ENCODE measurements at places on chromosomes 16 and 17.

GRCh38 chr17:71052971-71053370 lies 883.6 kb downstream of the KCNJ2 start:
- no peak for DNase-seq

- no peak for DNase-seq
Measured at GRCh38 chr16:49531931-49532840, 158.6 kb downstream of the C16orf78 start.

GRCh38 chr17:66301367-66301863 lies 998 bp upstream of the PRKCA start:
- DNase-seq, result no peak

DNA sequence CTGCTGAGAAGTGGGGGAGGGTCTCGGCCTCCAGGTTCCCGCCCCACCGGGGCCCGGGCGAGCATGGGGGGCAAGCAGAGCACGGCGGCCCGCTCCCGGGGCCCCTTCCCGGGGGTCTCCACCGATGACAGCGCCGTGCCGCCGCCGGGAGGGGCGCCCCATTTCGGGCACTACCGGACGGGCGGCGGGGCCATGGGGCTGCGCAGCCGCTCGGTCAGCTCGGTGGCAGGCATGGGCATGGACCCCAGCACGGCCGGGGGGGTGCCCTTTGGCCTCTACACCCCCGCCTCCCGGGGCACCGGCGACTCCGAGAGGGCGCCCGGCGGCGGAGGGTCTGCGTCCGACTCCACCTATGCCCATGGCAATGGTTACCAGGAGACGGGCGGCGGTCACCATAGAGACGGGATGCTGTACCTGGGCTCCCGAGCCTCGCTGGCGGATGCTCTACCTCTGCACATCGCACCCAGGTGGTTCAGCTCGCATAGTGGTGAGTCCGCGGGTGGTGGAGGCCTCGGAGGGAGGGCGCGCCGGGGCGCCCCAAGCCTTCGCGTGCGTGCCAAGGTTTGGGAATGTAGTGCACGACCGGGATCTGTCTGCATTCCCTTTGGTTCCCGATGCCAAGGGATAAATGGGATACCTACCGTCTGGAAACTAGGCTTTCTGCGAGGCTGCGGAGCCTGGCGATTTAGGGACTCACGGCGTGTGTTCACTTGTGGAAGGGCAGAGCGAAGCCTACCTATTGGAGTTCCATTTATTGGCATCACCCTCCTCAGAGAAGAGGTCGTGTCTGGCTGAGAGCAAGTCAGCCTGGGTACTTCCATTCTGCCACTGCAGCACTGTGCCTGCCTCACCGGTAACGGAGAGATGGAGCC lies 1.0 kb downstream of the ZNRF1 start:
- peak; percentile 66 for DNase-seq

- no peak for DNase-seq
Measured at GRCh38 chr17:38904892-38905291, 20.5 kb upstream of the LASP1NB start.

DNA sequence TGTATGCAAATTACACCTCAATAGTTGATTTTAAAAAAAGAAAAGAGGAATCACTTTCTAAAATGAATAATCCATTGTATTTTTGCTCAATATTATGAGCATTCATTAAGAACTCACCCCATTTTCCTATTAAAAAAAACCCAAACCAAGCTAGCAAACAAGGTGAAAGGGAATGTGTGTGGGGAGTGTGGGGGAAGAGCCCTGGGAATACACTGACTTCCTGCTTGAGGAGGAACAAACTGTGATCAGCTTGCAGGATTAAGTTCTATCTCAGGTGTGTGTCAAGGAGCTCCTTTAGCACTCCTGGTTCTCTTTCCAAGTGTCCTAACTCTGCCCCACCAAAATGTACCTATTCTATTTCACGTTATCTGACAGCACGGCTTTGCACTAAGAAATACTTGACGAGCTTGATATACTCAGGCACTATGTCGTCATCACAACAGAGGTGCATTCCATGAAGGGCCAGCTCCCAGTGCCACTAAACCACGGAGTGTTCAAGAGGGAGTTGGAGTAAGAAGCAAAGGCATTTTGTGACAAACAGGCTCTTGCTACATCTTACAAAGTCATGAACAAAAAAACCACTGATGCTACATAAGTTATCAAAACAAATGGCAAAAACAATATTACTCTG lies 73.2 kb downstream of the MYH10 start:
- no peak for DNase-seq

DNA sequence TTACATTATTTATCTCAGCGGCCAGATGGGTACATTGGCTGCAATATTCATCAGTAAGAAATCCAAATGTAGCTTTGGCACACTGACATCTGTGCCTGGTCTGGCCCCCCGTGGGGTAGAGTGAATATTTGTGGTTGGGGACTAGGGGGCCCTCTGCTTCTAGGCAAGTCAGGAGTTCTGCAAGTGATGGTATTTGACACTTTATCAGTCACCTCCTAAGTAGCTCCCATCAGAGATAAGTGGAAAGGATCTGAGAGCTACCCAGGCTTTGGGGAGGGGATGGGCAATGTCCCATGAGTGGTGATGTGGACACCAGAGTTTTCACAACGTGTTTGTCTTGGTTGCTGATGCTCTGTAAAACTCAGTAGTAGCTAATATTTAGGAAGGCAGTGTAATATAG lies 609.9 kb upstream of the RBFOX1 start:
- no peak for DNase-seq

- DNase-seq, result no peak
Measured at GRCh38 chr16:75296606-75297005, 45.2 kb upstream of the BCAR1 start.

- DNase-seq, result no peak
Measured at GRCh38 chr17:39608142-39608981, 642 bp upstream of the NEUROD2 start.

- no peak for DNase-seq
Measured at GRCh38 chr16:50305441-50306061, 39.2 kb downstream of the ADCY7 start.

- no peak for DNase-seq
Measured at GRCh38 chr16:5905935-5906334, 808.3 kb upstream of the EEF2KMT start.

DNA sequence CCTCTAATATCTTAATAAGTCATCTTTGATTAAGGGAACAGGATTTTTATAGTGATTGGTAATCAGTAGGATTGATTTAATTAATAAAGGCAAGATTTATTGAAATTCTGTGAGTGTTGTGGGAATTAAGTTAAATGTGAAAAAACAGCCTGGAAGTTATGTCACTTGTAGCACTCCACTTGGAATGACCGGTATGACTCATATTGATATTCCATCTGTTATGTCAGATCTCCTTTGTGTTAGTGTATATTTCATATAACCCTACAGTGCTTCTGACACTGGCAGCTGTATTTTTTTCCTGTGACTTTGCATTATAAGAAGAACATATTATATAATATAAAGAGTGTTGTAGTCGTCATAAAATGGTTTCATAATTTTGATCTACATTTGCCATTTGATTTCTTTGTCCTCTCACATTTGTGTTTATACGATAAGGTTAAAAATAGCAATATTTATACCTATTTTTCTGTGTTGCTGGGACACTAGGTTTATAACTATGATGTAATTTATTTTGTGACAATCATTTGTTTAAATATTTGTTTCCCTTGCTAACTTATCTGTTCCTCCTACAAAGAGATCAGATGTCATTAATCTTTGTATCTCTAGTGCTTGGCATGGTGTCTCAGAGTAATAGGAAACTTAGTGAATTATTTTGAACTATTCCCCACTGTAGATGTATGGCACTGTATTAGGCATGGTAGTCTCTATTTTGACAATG lies 249.0 kb downstream of the BCAS3 start:
- no peak for DNase-seq

DNA sequence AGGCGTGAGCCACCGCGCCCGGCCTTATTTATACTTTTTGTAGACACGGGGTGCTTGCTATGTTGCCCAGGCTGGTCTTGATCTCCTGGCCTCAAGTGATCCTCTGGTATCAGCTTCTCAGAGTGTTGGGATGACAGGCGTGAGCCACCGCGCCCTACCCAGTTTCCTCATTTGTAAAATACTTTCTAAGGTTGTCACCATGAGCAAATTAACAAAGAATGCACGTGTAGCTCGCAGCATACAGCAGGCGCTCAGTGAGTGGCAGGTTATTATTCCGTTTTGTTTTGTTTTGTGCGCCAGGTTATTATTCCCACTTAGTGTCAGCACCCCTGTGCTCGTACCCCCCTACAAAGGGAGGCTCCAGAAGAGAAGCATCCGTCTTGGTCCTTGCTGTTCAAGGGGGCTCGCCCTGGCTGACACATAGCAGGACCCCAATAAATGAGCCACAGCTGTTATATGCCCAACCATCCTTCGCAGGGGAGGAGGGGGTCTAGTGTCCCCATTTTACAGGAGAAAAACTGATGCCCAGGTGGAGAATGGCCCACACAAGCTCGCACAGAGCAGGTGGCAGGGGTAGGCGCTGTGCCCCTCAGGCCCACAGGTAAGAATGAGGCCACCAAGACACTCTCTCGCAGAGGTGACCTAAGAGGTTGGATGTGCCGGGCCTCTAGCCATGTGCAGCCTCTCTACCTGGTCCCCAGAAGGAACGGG lies 686 bp upstream of the MIEF2 start:
- DNase-seq, result no peak

- no peak for DNase-seq
Measured at GRCh38 chr16:58076514-58076913, 51.0 kb downstream of the MMP15 start.

DNA sequence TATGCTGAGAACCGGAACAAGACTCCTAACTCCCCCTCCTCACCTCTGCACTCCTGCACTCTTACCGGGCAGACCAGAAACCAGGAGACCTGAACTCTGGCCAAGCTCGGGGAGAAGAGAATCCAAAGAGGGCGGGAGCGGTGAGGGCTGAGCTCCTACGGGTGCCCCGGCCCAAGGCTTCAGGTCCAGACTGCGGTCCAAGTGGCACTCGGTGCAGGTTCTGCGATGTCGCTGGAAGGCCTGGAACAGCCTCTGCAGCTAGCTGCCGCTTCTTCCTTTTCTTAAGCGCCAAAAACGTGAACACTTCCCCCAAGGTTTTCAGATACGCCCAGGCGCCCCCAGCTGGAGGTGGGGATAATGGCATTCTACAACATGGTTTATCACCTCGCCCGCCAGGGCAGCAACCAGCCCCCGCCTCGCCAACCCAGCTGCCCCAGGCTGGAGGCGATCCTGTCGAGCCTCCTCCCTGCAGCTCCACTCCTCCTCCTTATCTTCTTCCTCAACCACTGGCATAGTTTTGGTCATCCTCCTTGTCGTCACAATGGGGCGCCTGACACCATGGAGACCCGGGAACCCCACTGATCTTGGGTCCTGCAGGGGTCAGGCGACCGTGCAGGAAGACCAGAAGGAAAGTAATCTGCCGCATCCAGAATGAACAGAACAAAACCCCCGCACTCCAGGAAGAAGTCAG lies 1735.9 kb downstream of the TP53TG3F start:
- DNase-seq, result no peak

DNA sequence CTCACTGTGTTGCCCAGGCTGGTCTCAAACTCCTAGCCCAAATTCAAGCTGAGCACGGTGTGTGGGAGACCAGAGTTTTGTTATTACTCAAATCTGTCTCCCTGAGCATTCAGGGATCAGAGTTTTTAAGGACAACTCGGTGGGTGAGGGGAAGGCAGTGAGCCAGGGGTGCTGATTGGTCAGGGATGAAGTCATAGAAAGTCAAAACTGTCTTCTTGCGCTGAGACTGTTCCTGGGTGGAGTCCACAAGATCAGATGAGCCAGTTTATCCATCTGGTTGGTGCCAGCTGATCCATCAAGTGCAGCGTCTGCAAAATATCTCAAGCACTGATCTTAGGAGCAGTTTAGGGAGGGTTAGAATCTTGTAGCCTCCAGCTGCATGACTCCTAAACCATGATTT lies 346.3 kb downstream of the TMEM114 start:
- no peak for DNase-seq

DNA sequence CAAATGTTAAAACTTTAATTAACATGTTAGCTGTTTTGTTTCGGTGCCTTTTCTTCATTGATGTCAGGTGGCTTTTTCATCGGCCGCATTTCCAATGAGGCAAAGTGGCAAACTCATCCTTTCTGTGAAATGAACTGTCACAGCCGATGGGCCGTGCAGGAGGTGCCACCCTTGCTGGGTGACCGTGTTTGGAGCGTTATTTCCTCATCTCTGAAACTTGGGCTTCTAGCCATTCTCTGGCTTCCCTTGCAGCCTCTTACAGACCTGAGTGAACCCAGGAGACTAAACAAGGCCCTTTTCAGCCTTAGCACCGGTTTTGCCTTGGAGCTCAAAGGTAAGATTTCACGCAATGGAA lies 42.2 kb upstream of the PRSS54 start:
- DNase-seq, result peak; percentile 18

DNA sequence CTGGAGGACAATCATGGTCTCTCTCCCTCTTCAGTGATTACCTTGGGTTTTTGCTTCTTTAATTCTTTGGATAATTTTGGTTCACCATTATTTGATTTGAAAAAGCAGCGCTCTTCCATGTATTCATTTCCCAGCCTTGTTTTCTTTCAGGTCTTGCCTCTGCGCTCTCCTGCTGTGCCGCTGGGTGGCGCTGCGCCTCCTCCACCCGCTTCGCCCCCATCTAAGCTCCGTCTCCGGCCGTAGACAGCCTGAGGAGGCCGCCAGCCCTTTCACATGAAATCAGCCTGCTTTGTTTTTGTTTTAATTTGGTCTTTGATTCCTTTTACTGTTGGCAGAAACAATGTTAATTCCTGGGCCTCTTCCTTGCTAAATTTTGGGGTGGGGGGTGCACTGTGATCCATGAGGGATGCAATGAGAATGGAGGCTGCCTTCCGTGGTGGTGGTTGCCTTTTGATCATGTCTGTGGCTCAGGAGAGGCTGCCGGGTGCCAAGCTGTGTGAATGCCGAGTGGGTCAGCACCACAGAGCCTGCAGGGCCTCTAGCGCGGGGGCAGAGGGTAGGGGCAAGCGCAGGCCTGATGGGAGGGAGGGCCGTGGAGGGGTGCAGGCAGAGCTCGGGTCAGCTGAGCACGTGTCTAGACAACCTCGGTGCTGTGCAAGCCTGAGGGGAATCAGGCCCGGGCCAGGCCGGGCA lies 64.1 kb downstream of the PLD6 start:
- peak; percentile 76 for DNase-seq

GRCh38 chr16:50747207-50747956 lies 5.5 kb downstream of the CYLD start:
- DNase-seq, result no peak

DNA sequence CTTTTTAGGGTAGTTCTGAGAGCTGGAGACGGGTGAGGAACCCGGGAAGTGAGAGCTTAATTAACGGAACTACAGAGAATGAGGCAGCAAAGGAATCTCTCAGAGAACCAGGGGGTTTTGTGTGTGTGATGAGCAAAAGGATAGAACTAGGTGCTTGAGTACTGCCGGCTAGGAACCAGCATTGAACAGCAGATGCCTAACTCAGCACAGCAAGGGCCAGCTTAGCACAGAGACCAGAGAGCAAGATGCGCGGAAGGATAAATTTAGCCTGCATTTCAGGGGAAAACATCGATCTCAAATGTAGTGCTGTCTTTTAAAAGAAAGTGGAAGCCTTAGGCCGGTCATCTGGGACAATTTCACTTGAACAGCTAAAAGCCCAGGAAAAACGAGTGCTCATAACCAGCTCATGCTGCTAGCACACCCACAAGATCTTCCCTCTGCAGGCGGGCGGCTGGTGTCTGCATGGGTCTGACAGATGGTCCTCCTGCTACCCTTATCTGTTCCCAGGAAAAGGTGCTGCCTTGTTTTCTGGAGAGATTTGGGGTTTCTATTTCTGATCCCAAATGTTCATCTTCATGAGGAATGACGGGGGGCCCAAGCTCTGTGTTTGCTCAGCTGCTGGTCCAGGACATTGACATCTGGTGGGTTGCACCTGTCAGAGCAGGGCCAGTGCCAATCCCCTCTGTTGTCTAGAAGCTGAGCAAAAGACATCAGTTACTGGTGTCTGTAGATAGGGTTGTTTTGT lies 103.9 kb downstream of the SOCS1 start:
- no peak for DNase-seq

All from GM03348 (cell line).